Stimulated activated CD4-positive, alpha-beta T cell treated with anti-CD3 and anti-CD28 coated beads, Interleukin-1b, Interleukin-23, amount 100 ng/mL, for 1 hour (primary cell): ENCODE measurements at places on chromosomes 12 and 14.

DNA sequence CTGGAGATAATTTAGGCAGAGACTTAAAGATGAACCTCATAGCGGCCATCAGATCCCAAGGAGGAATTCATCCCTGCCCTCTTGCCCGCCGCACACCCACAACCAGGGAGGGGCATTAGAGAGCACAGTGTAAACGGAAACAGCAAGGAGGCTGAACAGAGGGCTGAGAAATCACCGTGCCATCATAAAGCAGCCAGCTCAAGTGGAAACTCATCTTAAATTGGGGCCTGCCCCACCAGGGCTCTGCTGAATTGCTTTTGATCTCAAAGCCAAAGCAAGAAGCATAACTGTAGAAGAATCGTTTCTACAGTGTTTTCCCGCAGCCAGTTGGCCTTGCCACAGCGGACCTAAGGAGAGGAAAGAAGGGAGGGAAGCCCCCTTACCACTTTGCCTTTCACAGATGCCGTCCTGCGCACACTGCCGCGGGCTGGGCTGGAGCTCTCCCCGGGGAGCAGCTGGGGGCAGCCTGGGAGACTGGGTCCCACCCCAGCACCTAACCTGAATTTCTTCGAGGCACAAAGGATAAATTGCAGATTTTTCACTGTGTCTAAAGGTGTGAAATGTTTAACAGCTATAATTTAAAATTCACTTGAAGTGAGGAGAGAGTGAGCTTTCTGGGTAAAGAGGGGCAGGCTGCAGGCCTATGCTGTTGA is 51.8 kb upstream of the MMP17 start:
- DNase-seq, result no peak

GRCh38 chr14:32327255-32327961 is 1.7 kb upstream of the AKAP6 start:
- no peak for DNase-seq

DNA sequence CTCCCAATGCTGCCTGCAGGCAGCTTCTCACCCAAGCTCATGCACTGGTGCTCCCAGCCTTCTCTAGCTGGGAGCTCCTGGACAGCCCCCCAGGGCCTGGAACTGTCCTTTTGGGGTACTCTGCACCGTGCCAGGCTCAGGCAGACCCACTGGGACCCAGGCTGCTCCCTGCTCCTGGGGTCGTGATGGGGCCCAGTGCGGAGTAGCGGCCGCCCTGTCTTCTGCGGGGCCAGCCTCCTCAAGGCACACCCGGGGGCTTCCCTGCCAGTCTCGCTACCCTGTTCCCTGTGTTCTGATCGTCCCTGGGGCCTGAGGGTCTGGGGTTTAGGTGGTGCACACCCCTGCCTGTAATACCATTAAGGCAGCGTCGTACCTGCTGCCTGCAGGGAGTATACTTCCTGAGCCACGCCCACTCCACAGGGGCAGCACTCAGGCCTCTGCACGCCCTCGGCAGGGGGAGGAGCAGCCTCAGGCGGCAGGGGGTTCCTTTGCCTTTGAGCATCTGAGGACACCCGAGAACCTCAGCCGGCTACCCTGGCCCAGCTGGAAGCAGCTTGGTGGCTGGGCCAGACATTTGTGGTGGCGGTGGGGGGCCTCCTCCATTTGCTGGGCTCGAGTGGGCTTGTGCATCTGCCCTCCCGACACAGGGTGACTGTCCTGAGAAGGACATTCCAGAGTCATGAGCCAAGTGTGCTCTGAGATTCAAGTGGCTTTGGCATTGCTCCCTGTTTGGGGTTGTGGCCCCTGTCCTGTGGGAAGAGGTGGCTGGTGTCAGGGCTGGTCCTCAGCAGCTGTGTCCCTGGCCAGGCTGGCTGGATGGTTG is 9.2 kb upstream of the CRIP2 start:
- DNase-seq, result no peak

GRCh38 chr12:94795520-94795919 is 145.2 kb upstream of the TMCC3 start:
- DNase-seq, result no peak

DNA sequence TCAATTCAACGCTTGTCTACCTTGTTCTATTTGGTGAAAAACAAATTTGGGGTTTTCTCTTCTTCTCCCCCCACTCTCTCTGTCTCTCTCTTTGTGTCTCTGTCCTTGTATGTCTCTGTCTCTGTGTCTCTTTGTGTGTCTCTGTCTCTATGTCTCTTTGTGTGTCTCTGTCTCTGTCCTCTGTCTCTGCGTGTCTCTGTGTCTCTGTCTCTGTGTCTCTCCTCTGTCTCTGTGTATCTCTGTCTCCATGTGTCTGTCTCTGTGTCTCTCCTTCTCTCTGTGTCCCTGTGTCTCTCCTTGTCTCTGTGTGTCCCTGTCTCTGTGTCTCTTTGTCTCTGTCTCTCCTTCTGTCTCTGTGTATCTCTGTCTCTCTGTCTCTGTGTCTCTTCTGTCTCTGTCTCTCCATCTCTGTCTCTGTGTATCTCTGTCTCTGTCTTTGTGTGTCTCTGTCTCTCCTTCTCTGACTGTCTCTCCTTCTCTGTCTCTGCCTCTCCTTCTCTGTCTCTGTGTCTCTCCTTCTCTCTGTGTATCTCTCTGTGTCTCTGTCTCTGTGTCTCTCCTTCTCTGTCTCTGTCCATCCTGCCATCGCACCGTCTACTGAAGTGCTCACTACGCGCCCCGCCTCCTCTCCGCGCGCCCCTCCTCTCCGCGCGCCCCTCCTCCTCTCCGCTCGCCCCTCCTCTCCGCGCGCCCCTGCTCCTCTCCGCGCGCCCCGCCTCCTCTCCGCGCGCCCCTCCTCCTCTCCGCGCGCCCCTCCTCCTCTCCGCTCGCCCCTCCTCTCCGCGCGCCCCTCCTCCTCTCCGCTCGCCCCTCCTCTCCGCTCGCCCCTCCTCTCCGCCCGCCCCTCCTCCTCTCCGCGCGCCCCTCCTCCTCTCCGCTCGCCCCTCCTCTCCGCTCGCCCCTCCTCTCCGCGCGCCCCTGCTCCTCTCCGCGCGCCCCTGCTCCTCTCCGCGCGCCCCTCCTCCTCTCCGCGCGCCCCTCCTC is 12.8 kb downstream of the LRCOL1 start:
- no peak for DNase-seq

GRCh38 chr12:45060976-45061375 is 10.1 kb upstream of the DBX2 start:
- no peak for DNase-seq

DNA sequence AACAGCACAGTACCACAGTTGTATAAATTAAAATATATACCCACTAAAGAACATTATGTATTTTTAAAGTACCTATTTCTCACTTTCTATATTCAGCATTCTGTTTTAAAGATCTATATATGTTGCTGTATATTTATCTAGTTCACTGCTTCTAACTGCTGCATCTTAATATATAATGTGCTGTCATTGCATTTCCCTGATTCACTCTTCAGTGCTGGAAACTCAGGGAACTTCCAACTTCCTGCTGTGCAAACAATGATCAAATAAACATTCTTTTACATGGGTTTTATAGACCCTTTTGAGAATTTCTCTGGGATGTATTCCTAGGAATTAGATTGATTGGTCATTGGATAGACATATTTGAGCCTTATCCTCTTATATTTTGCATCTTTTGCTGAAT is 379.1 kb downstream of the APAF1 start:
- no peak for DNase-seq

- no peak for DNase-seq
Measured at GRCh38 chr12:75756111-75756510, 244.7 kb upstream of the KRR1 start.

DNA sequence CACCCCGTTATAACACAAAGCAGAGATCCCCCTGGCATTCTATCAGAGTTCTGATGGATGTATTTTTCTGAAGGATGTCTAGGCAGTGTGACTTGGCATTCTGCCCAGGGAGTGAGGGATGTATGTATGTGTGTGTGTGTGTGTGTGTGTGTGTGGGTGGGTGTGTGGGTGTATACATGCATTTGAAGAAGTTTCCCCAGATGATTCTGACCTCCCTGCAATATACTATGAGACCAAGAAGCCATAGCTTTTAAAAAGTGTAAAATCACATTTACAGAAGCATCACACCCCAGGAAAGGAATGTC is 59.7 kb upstream of the NAP1L1 start:
- DNase-seq, result no peak

- no peak for DNase-seq
Measured at GRCh38 chr12:132321321-132322118, 7.9 kb downstream of the GALNT9 start.

DNA sequence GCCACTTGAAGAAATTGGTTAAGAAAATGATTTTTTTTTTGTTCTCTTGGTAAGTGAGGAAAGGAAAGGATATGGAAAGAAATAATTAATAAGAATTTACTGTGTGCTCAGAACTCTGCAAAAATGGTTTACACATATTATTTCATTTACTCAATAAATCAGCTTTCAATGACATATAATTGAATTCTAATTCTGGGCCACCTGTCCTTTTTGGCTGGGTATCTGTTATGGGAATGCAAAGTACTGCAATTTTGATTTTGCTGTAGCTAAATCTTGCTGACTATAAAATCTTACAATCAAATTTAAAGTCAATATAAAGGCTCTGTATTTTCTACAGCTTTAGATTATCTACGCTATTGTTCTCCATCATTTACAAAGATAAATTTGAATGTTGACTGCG is 147.1 kb downstream of the GRIP1 start:
- DNase-seq, result no peak

DNA sequence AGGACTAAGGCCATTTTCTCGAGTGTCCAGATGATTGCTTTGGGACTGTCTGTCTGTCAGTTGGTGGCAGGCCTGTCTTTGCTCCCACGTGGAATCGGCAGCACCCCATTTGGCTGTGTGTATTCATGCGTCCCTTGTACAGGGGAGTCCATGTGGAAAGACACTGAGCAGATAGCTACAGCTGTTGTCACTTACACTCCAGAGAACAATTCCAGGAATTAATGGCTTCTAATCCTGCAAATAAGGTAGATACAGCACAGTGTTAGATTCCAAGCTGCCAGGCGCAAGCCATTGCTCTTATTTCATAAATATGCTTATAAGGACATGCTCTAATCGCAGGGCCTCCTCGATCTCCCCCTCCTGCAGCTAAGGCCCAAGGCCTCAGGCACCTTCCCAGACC is 208.8 kb downstream of the VRK1 start:
- no peak for DNase-seq

GRCh38 chr12:109273354-109273753 is 35.7 kb downstream of the FOXN4 start:
- DNase-seq, result no peak

DNA sequence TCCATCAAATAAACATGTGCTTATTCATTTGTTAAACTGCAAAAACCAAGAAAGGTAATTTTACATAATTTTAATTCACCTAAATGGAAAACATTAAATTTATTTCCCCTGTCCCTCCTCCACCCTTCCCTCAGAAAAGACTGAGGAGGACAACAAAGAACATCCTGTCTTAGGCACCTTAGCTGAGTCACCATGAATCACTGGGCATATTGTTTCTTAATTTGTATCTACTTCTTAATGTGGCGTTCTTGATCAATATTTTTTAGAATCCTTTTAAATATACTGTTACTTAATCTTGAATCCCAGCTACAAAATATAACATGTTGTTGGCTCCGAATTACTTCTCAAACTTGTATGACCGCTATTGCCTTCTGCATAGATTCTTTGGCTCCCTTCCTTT is 23.5 kb downstream of the SIX6 start:
- DNase-seq, result no peak
